Lung (tissue), 17 donors: ENCODE measurements at places on chromosomes 3 and 15. TPM values are rescaled to one million over a fixed set of nuclear protein-coding genes. Genes with fewer than 3 reads are reported as not detected.
A peak's percentile ranks its signal among the peaks of the same experiment; 100 is the strongest.

- no peak for DNase-seq
Observed at GRCh38 chr3:182981038-182981380, 671 bp upstream of the DCUN1D1 start.

DNA sequence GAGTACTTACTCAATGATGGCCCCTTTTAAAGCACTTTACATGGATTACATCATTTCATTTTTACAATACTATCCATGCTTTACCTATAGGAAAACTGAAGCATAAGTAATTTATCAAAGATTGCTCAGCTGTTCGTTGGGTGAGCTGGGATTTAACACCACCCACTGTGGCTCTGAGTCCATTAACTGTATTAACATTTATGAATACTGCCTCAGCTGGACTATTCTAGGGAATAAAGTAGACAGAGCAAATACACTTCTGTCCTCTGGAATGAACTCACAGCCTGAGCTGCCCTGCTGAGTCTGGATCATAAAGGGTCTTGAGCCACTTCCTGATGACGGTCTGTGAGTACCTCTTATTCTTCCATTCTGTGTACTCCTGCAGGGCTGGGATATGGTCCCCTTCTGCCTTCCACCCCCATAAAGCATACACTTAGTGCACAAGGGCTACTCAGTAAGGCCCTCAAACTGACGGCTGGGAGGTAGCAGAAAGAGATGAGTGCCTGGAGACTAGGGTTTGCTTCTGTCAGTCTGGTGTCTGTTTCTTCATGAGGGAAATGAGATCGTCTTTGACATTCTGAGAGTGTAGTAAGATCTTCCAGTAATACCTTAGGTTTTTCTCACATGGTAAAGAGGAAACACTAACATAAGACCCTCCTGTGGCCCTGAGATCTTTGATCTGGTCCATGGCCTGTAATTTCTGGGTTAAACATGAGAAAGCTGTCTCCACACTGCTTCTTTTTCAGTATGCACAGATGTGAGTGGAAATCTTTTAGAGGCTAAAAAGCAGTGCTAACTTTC is 12.6 kb upstream of the ST6GAL1 start:
- DNase-seq, result no peak

DNA sequence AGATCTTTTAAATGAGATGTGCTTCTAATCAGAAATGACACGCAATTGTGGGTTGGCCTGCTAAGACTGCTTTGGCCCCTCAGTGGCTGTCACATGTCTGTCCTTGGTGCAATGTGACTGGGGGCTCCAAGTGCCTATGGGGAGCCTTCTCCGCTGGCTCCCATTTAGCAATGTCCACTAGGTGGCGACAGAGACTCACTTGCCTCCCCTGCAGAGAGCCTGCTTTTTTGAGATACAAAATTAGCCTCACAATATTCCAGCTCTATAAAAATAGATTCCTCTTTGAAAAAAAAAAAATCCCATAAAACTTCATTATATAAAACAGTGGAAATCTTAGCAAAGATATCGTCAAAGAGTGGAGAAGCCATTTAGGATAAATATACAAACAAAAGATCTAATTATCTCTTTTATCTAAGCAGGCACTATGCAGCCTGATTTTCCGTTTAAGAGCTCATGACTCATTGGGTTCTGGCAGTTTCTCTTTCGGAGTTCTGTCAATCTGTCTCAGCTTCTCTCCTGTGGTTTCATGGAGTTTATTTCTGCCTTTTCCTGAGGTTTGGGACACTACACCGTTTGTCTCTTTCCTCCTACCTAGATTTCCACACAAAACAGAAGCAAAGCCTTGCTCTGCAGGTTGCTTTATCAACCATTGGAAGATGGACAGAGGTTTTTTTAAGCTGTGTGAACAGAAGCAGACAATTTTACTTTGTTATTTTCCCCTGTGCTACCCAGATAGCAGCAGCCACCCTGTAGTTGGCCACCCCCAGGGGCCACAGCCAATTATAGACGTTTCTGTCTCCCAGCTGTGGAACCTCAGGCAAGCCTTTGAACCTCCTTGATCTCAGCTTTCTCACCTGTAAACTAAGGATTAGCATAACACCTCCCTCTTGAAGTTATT is 68.4 kb upstream of the TNFAIP8L3 start:
- peak; percentile 74 for DNase-seq

- no peak for DNase-seq
Observed at GRCh38 chr15:61828860-61829513, 231.3 kb downstream of the VPS13C start.

- DNase-seq, result no peak
Observed at GRCh38 chr3:64911138-64911537, 223.3 kb upstream of the ADAMTS9 start.

DNA sequence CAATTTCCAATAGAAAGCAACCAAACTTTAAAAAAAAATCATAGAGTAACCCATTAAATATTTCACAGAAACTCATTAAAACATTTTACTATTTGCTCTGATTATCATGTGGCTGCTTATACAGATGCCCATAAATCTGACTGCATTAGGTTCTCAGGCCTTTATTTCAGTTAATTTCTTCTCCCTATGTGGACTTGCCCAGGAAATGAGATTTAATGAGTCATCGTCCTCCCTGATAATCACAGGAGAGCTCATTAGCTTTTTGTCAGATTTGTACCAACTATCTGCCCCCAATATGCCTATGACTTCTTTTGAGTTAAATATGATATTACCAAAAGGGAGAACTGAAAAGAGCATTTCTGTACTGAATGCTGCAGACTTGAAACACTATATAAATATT is 168.0 kb downstream of the FOXB1 start:
- no peak for DNase-seq

GRCh38 chr15:45117308-45118130 is 3.4 kb downstream of the DUOXA2 start:
- no peak for DNase-seq

DNA sequence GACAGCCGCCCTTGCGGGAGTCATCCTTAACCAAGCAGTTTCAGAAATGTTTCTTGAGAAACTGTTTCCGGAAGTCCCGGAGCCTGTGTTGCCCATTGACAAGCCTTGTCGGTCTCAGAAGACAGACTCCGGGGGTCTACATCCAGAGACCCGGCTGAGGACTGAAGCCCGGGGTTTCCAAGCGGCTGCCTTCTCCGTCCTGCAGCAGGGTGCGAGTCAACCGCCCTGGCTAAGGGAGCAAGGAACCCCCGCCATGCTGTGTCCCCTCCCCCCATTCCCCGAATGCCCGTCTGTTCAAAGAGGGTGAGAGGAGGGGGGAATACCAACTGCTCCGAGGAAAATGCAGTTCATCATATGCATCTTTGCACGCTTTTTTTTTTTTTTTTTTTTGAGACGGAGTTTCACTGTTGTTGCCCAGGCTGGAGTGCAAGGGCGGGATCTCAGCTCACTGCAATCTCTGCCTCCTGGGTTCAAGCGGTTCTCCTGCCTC is 61.6 kb downstream of the ATP1B3 start:
- DNase-seq, result no peak

DNA sequence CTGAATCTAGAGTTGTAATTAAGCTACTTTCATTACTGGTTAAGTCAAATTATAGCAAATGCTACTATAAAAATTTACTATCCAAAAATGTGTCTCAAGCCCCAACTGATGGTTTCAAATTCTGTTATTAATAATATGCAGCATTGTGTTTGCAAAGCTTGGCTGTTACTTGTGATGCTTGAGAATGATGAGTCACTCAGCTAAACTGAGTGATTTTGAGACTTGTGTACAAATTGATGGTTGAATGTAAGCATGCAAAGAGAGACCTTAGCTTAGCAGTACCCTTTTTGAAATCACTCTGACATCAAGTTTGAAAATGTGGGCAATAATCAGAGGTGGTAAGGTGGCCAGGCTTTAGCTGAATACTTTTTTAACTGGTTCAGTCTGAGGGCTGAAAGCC is 27.6 kb downstream of the OPA1 start:
- DNase-seq, result no peak

GRCh38 chr3:29686889-29687592 is 406.2 kb downstream of the RBMS3 start:
- peak; percentile 69 for DNase-seq

DNA sequence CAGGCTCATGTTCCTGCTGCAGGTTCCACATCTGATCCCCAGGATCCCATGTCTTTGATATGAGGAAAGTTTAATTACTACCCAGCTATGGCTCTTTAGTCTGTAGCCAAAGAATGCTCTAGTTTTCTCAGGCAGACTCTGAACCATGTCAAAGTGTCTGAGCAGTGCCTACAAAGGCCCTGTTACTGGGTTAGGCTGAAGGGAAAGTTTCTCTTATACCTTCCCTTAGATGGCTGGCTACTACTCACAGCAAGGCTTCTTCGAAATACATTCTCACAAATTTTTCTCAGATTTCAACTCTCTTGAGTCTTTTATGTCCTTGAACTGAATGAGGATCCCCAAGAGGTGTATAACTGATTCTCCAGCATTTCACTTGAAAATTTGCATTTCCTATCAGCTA is 102.4 kb downstream of the NR1D2 start:
- no peak for DNase-seq

DNA sequence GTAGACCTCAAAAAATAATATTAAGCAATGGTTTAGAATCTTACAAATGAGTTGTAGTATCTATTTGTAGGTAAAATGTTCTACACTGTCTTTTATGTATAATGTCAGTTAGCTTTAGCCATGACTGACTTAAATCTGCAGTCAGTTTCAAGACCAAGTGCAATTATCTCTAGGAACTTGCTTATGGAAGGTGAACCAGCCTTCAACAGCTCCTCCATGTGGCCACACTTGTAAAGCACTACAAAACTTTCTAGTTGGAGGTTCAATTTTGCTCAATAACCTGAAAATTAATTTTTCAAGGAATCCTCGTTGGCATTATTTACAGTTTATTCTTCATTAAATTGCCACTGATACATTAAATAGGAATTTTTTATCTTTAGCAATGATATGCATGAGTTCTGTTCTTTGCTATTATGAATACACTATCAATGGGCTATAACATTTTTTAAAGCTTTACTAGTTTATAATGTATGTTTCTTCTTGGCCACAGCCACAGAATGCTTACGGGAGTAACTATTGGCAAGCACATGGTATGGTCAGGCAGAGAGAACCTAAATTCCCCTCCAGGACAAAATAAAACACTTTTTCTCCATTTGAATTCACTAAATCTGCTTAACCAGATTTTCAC is 315.3 kb upstream of the UBE2E2 start:
- peak; percentile 38 for DNase-seq

DNA sequence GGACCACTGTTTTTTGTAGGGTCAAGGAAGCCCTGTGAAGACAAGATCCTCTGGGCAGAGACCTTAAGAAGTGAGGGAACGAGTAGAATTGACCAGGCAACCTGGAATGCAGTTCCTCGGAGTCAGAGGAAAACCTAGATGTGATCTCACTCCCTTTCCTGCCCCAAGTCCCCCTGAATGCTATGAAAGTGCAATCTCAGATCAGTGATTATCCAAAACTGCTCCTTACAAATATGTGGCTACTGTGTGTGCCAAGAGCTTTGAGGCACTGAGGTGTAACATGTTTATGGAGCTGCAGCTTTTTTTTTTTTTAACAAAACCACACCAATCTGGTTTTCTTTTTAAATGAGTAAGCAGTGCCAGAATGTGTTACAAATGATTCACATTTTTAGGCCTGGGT is 35.8 kb downstream of the THSD4 start:
- DNase-seq, result no peak

GRCh38 chr3:11246663-11246970 is 25.6 kb upstream of the ATG7 start:
- DNase-seq, result no peak

DNA sequence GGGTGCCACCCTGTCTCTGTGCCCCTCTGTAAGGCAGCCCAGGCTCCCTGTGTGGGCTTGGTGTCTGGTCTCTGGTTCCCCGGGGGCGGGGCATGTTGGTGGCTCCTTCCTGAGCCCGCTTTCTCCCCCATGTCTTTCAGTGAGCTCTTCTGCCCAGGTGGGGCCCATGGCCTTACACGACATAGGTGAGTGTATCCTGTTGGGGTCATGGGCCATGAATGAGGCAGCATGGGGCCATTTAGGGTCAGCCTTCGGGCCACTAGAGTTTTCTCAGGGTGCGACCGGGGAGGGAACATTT is 195.1 kb downstream of the UBE3A start:
- DNase-seq, result no peak

GRCh38 chr3:61875046-61875844 is 313.9 kb downstream of the PTPRG start:
- no peak for DNase-seq

DNA sequence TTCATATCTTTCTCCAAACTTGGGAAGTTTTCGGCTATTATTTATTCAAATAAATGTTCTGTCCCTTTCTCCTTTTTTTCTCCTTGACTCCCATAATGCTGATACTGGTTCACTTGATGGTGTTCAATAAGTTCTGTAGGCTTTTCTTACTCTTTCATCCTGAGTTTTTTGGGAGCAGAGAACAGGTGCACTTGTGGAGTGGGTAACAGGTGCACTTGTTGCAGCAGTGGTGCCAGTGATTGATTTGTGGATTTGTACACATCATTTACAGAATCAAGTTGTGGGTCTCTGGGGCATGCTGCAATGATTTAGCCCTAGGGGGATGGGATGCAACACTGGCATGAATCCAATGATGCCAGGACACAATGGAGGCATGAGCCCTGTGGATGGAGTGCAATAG is 14.8 kb upstream of the OR5H1 start:
- DNase-seq, result no peak

- no peak for DNase-seq
Observed at GRCh38 chr15:40306908-40307307, 827 bp downstream of the PLCB2 start.

DNA sequence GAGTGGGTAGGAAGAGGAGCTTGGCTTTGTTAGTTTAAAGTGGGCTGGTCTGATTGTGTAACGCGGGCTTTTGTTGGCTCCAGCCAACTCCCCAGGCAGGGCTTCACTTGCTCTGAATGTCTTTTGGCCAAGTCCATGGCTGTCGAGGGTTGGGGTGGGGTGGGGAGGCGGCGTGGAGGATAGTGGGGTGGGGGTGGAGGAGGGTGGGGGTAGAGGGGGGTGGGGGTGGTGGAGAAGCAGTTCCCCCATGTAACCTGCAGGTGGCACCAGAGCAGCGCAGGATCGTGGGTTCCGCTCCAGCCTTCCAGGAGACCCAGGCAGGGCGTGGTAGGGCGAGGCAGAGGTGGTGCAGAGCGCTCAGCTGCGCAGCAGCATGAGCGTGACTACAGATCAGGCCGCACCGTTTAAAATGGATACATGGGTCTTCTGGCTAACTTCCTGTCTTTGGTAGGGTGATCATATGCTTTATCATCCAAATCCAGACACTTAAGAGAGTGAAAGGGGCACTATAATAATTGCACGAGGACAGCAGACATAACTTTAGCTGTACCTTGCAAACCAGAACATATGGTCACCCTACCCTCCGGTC is 28.3 kb downstream of the GOLGA6A start:
- peak; percentile 83 for DNase-seq

- DNase-seq, result peak; percentile 26
Observed at GRCh38 chr3:175005881-175006280, 146.7 kb downstream of the NAALADL2 start.

The SCAMP2 gene
- 122 TPM for total RNA-seq

The XCR1 gene
- 0.43 TPM for total RNA-seq

The AMIGO3 gene
- not detected for total RNA-seq

The RYR3 gene
- 1.4 TPM for total RNA-seq

The KLHDC8B gene
- total RNA-seq, result 29.6 TPM

The SIAH2 gene
- total RNA-seq, result 19.5 TPM

The LEO1 gene
- total RNA-seq, result 12.4 TPM

The CELSR3 gene
- total RNA-seq, result 2.0 TPM
